ENCODE measurements at places on chromosomes 1 and 21. TPM values are rescaled to one million over a fixed set of nuclear protein-coding genes. Genes with fewer than 3 reads are reported as not detected.

The SPRR5 gene
- not detected for total RNA-seq

The KDM5B gene
- 19.9 TPM for total RNA-seq

The TTC22 gene
- not detected for total RNA-seq

The CRYAA gene
- total RNA-seq, result 0.18 TPM

The CORT gene
- total RNA-seq, result 0.24 TPM

The MAPKAPK2 gene
- total RNA-seq, result 108 TPM

The MMP23B gene
- 0.68 TPM for total RNA-seq

The SPATA1 gene
- total RNA-seq, result 0.71 TPM

The NCSTN gene
- 41.5 TPM for total RNA-seq

The ATP1A4 gene
- total RNA-seq, result not detected

The SIK1 gene
- total RNA-seq, result 15.9 TPM

The CFHR2 gene
- not detected for total RNA-seq

The AUNIP gene
- 9.4 TPM for total RNA-seq

Measured in A549 treated with dexamethasone at 1 μM for 4 hours (cell line).